ENCODE measurements at places on chromosomes 12 and 14.

GRCh38 chr14:57171363-57171762 lies 97.3 kb downstream of the EXOC5 start:
- DNase-seq, result no peak

- no peak for DNase-seq
Observed at GRCh38 chr12:20150835-20151422, 217.4 kb upstream of the PDE3A start.

GRCh38 chr12:56839915-56840325 lies 76.8 kb downstream of the HSD17B6 start:
- peak; percentile 8 for DNase-seq

DNA sequence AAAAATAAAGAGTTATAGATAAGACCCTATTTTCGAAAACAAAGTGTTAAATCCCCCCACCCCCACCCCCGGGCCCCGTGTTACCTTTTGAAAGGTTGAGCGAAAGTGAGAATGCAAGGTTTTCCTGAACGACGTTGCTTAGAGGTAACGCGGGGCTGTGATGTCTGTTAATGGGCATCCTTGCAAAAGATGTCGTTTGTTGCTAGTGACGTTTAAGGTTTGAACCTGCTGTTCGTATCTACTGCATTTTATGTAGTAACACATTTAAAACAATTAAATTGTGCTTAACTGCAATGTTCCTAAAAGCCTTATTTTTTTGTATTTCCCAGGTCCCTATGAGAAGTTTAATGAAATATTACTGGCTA lies 1.2 kb downstream of the CPSF6 start:
- DNase-seq, result no peak
